Prostate gland (tissue), 2 donors: ENCODE measurements at places on chromosomes 7 and 10. TPM values are rescaled to one million over a fixed set of nuclear protein-coding genes. Genes with fewer than 3 reads are reported as not detected.
A peak's percentile ranks its signal among the peaks of the same experiment; 100 is the strongest.

DNA sequence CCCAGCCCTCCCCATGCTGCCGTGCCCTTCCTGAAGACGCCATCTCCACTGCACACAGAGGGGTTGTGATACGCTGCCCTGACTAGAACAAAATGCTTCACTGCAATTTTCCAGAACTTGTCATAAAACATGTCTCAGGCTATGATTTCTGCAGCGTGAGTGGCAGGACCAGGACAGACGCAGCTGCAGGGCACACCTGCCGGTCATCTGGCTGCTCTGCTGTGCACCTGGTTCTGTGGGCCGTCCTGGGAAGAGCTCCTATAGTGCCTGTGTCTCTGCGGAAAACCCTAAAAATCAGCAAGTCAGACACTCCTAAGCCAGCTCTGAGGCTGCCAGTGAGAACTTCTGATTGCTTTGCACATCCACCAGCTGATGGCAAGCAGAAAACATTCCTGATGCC lies 39.7 kb upstream of the DIP2C start:
- DNase-seq = no peak

GRCh38 chr10:107952649-107953556 lies 788.4 kb upstream of the SORCS1 start:
- no peak for DNase-seq

The ITGA8 gene
- 10.3 TPM for total RNA-seq

The SFRP5 gene
- total RNA-seq = 0.23 TPM

DNA sequence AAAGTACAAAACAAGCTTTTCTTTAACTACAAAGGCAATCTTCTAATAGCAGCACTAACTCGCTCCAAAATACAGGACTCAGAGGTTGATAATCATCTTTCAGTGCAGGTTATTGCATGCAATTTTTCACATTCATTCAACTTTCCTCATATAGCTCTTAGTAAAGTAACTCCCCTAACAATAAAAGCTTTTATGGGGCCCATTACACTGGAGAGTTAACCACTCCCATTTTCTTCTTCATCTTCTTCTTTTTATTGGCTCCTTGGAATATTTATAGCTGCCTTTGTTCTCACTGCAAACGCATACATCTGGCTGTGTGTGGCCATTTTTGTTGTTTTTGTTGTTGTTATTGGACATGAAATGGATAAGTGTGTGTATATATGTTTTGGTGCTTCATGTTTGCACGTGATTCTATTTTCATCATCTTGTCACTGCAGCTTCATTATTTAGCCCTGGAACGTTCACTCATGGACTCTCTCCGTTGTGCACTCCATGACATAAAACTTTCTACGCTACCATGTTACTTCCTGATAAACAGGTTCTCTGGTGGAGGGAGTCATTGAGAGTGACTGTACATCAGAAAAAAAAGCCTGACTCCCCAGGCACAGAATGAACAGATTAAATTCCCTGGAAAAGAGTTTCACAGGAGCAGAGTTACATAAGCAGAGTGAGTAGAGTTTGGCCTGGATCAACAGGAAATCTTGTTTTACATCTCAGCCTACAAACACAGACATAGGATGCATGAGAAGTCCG lies 236.4 kb upstream of the SP4 start:
- DNase-seq = peak; percentile 14

DNA sequence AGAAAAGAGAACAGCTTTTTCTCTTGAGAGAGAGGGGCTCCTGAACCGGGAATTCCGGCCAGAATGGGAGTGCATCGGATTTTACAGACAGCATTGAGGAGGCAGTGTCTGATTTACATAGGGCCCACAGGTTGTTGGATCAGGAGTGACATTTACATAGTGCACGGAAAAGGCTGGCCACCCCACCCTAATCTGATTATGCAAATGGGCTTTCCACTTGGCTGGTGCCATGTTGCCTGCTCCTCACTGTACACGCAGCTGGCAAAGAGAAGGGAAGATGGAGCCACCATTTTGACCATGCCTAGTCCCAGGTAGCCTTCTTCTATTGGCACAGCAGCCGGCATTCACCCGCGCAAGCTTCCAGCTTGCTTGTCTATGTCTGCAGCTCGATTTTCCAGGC lies 77.5 kb upstream of the FAM171A1 start:
- no peak for DNase-seq

DNA sequence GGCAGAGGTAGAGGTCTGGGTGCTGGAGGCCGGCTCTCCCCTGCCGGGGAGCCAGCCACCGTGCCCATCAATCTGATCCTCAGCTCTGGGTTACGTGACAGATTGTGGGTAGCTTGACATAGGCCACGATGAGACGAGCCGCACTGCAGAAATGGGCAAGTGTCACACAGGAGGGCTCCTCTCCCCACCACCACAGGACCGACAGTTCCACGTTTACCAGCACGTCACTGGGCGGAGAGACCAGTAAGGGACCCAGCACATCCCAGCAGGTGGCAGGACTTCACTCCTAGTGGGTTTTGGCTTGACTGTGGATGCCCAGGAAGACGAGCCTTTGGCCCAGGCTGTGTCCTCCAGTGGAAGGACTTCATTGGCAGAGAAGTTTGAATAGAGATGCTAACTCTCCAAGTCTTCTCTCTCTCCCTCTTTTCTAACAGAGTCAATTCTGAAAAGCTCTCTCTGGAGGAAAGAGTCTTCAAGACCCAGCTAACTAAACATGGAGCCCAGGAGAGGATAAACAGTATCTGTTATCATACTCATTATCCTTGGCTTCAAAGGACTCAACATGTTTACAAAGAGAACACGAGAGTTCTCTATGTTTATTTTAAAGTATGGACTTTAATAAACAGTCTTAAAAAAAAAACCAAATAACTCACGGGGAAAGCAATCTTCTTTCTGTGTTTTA lies 129.3 kb upstream of the JCAD start:
- DNase-seq = no peak

DNA sequence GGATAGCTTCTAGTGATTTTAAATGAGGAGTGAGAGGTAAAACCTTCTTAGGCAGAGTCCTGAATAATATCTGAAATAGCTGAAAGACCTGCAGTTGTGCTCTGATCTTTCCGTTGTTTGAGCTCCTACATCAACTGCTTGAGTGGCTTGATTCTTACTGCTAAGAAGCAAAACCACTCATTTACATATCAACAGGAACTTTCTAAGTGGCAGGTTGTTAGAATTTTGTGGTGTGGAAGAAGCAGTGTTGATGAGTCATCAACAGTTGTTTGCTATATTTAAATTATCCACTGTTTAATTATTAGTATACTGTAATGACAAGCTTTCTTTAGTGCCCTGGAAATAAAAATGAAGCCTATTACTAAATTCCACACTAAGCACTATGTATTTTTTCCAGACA lies 689.5 kb downstream of the DNAJB9 start:
- DNase-seq = no peak

- DNase-seq = no peak
Observed at GRCh38 chr10:65898055-65898454, 1027.8 kb upstream of the LRRTM3 start.

The SPDYE6 gene
- not detected for total RNA-seq

GRCh38 chr7:105016709-105017656 lies 3.0 kb downstream of the KMT2E start:
- DNase-seq = no peak

DNA sequence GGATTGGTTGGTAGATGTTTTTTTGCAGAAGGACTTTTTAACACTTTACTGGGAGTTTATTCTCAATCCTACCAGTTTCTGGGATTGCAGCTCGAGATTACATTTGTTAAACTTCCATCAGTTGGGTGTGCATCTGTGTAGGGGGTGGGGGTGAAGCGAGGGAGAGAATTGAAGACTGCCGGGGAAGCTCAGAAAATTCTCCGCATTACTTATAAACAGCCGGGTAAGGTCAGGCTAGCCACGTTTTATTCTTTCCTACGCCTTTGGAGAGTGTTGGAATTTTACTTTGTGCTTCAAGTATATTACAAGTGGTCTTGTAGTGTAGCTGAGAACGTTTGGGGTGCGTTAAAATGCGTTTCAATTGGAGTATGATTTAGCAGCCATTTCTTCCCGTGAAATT lies 1.1 kb downstream of the PALS2 start:
- no peak for DNase-seq

The CLDN12 gene
- total RNA-seq = 33.1 TPM

The BMS1 gene
- 10.2 TPM for total RNA-seq

GRCh38 chr10:67770537-67770936 lies 67.5 kb downstream of the DNAJC12 start:
- DNase-seq = no peak

DNA sequence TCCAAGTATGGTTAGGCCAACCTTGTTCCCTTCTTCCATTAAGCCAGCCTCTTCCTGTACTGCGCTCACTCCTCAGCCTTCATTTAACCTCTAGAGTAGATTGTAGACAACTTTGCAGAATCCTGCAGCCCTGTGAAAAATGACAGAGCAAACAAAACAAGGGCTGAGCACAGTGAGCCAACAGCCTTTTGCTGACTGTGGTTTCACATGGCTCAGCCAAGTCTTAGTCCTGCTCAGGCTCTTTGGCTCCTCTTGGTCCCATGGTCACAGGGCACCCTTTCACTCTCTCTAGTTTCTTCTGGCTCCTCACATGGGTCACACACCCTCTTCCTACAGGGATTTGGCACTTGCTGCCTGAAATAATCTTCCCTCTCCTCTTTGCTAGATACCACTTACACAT lies 900.3 kb downstream of the CCSER2 start:
- DNase-seq = no peak

The DNAJC1 gene
- 89.3 TPM for total RNA-seq

- peak; percentile 76 for DNase-seq
Observed at GRCh38 chr7:158432369-158433341, 155.0 kb downstream of the PTPRN2 start.

DNA sequence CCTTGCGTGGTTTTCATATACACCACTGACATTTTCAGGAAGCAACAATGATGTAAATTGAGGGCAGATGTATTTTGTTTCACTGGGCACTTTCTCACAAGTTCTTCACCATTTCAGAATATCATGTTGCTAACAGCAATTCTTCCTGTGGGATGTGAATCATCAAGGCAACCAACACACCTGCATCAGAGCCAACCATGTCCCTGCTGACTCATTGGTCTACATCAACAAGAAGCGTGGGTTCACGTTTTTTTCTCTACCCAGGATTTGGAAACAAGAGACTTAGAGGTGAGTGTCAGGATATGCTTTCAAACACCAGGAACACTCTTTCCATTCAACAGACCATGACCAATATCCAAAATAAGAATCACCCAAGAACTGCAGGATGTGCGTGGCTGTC lies 203.9 kb downstream of the TEX36 start:
- no peak for DNase-seq

GRCh38 chr7:120307991-120308545 lies 35.1 kb downstream of the KCND2 start:
- DNase-seq = no peak

DNA sequence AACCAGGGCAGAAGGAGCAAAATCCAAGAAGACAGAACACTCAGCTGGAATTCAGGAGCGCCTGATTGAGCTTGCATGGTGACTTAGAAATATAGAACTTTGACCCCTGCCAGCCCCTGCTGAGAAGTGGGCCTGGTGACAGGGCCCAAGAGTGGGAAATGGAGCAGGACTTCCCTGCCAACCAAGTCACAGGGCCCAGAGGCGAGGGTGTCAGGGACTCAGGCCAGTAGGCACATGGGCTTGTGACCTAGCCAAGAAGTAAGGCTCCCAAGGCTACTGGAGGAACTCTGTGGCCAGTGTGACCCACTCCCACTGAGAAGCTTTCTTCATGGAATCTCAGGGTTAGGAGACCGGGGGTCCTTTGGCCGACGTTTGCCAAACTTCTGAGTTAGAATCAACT lies 31.9 kb downstream of the LRRC20 start:
- no peak for DNase-seq

- no peak for DNase-seq
Observed at GRCh38 chr10:10819206-10819856, 198.3 kb upstream of the CELF2 start.

The TMEM213 gene
- total RNA-seq = not detected

GRCh38 chr7:155983176-155983815 lies 171.0 kb upstream of the SHH start:
- DNase-seq = no peak

DNA sequence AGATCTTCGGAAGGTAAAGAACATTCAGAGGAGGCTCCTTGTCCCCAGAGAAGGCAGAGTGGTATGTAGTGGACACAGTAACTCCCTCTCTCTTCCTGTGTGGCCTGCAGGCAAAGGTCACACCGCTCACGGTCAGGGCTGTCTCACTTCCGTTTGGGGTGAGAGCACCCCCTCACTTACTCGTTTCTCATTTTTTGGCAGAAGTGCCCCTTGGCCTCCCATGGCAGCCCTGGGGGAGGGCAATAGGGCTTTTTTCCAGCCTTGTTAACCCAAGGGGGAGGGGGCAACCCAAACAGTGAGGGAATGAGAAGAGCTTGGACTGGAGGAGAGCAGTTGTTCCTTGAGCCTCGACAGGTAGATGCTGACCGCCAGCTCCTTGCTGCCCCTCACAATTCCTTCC lies 31.8 kb upstream of the SRGN start:
- DNase-seq = no peak

DNA sequence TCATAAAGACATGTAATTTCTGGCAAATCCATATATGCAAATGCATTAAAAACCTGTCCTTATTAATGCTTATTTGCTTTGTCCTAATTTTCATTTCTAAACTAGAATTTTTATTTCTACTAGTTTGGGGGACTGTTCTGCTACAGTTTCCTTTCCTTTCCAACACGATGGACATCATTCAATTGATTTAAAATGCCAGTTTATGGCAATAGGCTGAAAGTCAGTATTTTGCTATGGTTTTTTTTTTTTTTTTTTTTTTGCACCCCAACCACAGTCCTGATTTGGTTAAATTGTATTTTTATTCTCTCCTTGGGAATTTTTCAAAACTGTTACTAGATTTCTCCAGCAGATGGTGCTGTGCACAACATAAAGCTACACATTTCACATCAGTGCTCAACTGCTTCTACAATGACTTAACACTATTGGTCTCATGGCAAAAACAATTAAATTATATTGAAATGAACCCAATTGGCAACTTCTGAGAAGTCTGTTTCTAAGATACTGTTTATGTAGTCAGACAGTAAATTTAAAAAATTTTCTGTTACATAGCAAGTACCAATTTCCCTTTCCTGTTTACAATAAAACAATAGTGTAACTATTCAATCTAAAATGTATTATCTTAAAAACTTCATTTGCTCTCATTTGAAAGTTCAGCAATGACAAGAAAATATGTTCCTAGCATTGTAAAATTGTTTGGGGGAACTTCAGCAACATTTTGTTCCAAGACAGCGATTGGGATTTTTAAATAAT lies 193.8 kb upstream of the CCDC6 start:
- no peak for DNase-seq

The MAPK8 gene
- 74.4 TPM for total RNA-seq
